ENCODE measurements at places on chromosomes 3 and 15.

DNA sequence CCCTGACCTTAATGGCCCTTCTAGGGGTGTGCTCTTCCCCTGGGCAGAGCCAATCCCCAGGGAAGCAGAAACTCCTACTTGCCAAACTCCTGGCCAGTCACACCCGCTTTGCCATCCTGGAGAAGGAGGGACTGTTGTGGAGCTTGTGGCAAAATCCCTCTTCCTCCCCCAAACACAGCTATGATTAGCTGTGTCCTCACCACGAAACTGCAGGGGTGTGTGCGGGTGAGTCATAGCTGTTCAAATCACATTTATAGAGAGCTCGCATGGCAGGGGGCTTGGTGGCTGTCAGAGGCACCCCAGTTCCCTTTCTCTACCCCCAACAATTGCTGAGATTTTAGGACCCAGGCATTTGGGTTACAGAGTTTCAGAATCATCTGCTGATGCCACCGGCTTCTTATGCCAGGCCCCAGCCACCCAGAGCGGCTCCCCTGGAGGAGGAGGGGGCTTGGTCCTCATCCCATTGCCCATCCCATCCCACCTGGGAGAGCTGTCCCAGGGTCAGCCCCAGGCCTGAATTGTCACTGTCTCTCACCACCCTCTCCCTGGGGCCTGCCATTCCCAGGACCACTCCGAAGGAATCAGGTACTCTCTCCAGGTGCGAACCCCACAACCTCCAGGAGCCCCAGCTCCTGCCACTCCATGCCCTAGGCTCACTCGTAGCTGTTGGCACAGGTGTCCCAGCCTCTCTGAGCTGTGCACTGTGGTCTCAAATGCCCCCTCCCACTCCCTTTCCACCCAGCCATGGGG is 28.8 kb upstream of the MAGEF1 start:
- DNase-seq: peak; percentile 50

GRCh38 chr3:32873531-32874130 is 55.8 kb downstream of the TRIM71 start:
- no peak for DNase-seq

- DNase-seq: no peak
These were observed 10.8 kb downstream of the CLCN2 start for GRCh38 chr3:184350618-184351017.

- no peak for DNase-seq
These were observed 67.7 kb downstream of the USF3 start for GRCh38 chr3:113628788-113629187.

GRCh38 chr3:148158210-148158609 is 539.5 kb upstream of the AGTR1 start:
- no peak for DNase-seq

GRCh38 chr3:62220616-62221015 is 152.7 kb downstream of the FEZF2 start:
- DNase-seq: no peak

- DNase-seq: no peak
These were observed 40.5 kb downstream of the SV2B start for GRCh38 chr15:91140601-91141000.

DNA sequence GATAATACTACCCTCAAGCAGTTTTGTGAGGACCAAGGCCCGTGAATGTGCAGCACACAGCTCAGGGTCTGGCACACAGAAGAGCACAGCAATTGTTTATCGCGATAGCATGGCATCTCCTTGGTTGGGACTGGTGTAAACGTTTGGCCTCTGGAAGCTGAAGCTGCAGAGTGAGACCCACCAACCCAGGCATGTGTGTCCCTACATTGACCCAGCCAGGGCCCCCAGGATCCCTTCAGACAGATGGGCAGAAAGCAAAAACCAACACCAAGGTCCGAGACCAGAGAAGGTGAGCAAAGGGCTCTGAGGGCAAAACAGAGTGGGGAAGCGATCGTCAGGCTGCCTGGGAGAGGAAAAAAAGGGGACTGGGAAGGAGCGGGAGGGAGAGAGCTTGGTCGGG is 12.6 kb upstream of the PSTPIP1 start:
- no peak for DNase-seq

DNA sequence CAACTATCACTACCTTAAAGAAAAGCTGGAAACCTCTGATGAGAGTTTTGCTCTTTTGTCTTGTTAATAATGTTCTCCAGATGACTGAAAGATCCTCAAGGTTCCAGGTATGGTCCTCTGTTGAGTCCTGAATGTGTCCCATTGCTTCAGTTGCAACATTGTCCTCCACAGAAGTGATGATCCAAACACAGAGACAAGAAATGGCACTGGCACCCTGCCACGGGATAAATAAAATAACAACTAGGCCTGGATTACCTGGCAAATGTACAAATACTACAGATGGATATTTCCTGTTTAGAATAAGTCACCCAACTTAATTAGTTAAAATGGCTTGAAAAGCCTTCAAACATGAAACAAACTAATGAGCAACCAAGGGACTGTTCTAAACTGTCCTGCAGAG is 58.3 kb downstream of the EIF3J start:
- DNase-seq: no peak

DNA sequence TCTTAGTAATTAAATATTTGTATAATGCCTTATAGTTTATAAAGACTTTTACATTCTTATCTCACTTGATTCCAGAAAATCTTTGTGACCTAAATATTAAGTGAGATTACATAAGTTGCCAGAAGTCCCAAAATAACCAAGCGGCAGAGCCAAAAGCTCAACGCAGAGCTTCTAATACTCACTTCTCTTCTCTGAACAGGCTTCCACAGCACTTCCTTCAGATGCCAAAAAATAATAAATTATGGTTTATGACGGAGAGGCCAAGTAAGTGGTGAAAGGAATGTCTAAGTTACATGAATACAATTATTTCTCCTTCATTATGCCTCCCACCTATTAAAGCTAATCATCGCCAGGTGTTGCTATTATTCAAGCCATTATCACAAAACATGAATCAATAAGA is 110.3 kb downstream of the GBE1 start:
- DNase-seq: no peak

DNA sequence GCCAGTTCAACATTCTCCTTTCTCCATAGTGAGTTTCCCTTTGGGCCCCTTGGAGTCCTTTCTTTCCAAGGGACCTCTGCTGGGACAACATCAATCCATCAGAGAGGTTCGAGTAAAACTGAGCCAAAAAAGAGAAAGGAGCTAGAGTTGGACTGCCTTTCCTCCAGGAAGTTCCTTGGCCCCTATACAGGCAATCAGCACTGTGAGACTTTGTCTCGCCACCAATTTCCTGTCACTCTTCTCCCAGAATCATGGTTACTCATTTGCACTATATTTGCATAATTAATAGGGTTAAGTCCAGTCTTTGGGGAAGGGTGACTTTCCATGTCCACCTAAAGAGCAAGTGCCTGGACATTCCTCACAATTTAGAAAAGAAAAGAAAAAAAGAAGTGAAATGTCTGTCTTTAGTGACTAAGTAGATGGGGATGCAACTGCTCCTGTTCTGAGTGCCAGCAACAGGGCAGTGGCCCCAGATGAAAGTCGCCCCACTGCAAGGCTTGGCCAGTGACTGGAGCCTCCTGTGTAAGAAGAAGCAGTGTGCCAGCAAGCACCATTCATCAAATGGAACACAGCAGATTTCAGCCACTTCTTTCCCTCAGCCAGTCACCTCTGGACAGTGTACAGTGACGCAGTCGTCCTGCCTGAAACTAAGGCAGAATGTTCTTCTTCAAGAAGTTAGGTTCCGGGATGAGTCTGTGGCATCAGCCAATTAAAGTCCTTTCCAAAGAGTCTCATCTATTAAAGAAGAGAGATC is 91.6 kb downstream of the FSIP1 start:
- DNase-seq: no peak

DNA sequence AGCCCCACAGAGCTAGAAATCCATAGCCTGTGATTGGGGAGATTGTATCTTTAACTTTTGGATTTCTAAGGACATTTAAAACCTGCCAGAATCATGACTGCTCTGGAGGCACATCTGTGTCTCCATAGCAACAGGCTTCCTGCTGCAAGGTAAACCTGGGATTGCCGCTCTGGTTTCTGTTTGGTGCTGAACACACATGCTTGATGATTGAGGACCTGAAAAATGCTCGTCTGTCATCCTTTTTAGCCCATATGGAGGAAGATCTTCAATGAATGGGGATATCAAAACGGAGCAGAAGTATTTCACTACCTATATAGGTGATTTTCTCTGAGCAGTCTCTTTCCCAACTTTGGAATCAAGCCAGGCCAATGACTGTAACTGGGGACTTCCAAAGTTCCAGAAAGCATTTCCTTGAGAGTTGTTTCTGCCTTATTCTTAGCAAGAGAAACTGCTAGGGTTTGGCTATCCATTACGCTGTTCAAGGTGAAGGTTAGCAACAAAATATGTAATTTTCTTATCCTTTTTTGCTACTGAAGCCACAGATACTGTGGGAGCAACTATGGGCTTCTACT is 96.5 kb upstream of the TNIK start:
- DNase-seq: no peak

DNA sequence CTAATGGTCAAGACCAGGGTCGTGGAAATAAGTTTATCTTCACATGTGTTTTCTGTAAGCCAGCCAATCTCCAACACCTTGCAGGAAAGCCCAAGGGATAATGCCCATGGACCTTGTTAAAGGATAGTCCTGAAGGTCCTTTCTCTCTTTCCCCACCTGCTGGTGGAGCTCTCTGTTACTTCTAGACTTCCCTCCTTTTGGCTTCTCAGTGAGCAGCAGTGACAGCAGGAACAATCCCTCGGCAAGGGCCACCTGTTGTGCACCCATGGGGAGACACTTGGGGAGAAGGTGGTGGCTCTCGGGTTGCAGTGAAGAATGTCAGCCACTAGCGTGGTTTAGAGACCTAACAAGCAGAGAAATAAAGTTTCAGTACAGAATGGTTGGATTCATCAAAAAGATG is 84.0 kb upstream of the OSBPL11 start:
- no peak for DNase-seq

DNA sequence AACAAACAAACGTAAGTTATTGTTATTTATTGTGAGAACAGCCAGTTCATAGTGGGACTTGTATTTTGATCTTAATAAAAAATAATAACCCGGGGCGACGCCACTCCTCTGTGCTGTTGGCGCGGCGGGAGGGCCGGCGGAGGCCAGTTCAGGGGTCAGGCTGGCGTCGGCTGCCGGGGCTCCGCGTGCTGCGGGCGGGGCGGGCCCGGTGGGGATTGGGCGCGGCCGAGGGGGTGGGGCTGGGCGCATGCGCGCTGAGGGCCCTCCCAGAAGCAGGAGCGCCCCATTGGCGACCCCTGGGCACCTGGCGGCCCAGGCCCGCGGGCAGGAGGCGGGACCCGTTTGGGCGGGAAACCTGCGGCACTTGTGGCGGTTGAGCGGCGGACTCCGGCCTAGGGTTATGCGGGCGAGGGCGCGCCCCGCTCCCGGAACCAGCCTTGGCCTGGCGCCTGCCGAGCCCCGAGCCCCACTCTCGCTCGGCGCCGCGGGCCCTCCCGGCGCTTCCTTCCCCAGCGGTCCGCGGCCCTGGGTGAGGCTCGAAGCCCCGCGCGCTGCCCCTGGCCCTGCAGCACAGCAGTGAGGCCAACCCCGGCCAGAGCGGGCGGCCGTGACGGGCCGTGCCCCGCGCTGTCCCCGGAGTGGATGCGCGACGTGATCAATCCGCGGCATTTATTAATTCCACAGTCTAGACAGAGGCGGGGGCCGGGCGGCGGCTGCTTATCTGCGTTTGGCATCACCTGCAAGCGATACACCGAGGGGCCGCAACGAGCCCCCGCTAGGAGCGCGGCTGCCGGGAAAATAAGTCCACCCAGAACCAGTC is 6.0 kb downstream of the ISL2 start:
- DNase-seq: no peak

- DNase-seq: peak; percentile 69
These were observed 240.8 kb downstream of the NR1D2 start for GRCh38 chr3:24185738-24186384.

- no peak for DNase-seq
These were observed 86.1 kb downstream of the LIPC start for GRCh38 chr15:58517682-58518525.

DNA sequence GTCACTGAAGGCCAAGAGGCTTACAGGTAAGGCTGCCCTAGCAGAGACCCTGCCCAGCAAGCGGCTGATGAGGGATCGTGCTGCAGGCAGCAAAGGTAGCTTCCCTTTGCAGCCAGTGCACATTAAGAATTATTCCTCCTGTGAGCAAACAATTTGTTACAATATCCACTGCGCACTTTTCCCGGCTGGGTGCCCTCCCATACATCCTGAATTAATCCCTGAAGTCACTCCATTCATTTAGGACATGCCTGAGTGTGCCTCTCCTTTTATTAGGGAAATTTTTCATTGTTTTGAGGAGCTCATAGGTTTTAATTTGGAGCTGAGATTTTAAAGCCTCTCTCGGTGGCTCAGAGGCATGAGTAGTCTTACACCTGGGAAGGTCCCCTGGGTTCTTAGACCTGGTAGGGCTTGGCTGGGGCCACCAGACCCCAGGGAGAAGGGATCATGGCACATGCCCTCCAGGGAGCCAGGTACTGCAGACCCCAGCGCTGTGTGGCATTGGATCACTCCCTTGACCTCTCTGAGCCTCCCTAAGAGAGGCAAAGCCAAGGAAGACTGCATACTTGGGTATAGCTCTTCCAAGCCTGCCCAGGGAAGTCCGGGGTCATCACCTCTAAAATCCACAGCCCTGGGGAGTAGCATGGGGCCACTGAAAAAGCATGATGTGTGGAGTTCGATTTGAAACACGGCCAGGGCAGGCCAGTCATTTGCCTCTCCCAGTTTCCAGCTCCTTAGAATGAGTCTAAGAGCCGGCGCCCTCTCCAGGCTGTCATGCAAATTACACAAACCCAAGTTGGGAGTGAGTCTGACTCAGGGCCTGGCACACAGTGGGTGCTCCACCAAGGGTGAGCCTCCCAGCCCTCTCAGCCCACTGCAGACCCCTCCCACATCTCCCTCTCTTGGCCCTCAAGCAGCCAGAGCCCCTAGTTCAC is 151.9 kb upstream of the LINGO1 start:
- DNase-seq: no peak

DNA sequence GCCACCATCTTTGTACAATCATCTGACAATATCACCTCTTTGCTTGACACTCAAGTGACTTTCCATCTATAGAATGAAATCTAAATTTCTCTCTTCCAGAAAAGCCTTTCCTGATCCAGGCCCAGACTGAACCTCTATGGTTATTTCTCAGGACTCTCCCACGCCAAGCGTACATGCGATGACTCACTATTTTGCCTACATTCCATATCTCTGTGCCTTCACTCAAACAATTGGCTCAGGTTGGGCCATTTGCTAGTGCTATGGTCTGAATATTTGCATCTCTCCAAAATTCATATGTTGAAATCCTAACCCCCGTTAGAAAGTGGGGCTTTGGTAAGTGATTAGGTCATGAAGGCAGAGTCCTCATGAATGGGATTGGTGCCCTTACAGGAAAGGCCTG is 43.9 kb downstream of the ST3GAL6 start:
- no peak for DNase-seq

- DNase-seq: no peak
These were observed 324.6 kb downstream of the EPHA6 start for GRCh38 chr3:97138914-97139541.

DNA sequence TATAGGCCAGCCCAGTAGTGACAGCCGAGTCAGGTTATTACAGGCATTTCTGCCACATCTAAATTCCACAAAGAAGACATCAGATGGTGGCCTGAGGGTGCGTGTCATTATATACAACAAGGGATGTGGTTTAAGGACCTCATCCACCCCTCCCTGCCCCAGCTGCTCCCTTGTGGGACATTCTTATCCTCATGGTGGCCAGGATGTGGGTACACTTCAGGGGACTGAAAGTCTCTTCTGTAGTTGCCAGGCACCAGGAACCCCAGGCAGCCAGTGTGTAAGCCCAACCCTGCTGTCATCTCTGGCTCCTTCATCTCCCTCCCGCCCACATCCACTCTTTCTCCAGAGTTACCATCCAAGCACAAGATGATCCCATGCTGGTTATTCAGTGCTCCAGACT is 224.9 kb upstream of the TOPAZ1 start:
- DNase-seq: no peak
